ENCODE measurements at places on chromosomes 13 and 19.

DNA sequence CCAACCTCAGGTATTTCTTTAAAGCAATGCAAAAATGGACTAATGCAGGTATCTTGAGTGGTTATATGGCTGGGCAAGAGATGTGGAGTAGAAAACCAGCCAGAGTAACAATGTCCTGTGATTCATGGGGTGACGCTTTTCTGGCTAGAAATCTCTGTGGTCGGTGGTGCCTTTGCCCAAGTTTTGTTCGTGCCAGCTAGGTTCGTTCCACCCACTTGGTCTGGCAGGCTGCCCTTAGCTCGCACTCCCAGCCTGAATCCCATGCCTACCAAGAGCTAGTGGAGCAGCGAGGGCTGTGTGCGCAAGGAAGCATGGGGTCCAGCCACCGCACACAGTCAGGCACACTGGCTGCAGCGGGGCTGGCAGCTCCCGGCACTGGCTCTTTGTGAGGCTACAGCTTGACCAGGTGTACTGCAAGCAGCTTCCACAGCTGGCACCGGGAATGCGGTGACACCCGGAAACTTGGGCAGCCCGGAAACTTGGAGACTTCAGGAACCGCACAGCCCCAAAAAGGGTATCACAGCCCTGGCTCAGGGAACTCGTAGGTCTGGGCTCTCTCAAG is 349.6 kb upstream of the PCDH20 start:
- no peak for DNase-seq

DNA sequence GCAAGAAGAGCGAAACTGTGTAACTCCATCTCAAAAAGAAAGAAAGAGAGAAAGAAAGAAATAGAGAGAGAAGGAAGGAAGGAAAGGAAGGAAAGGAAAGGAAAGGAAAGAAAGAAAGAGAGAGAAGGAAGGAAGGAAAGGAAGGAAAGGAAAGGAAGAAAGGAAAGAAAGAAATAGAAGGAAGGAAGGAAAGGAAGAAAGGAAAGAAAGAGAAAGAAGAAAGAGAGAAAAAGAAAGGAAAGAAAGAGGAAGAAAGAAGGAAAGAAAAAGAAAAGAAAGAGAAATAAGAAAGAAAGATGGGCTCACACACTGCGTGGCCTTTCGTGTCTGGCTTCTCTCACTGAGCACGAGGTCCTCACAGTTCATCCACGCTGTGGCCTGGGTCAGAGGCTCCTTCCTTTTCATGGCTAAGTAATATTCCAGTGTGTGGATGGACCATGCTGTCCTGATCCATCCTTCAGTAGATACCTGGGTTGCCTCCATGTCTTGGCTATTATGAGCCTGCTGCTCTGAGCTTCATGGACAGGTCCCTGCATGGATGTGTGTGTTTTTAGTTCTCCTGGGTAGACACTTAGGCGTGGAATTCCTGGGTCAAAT is 67.4 kb upstream of the NFIC start:
- no peak for DNase-seq

- DNase-seq = peak; percentile 11
Measured at GRCh38 chr13:46010148-46010547, 42.4 kb downstream of the ZC3H13 start.

GRCh38 chr13:32212421-32212820 is 102.7 kb downstream of the ZAR1L start:
- DNase-seq = no peak

DNA sequence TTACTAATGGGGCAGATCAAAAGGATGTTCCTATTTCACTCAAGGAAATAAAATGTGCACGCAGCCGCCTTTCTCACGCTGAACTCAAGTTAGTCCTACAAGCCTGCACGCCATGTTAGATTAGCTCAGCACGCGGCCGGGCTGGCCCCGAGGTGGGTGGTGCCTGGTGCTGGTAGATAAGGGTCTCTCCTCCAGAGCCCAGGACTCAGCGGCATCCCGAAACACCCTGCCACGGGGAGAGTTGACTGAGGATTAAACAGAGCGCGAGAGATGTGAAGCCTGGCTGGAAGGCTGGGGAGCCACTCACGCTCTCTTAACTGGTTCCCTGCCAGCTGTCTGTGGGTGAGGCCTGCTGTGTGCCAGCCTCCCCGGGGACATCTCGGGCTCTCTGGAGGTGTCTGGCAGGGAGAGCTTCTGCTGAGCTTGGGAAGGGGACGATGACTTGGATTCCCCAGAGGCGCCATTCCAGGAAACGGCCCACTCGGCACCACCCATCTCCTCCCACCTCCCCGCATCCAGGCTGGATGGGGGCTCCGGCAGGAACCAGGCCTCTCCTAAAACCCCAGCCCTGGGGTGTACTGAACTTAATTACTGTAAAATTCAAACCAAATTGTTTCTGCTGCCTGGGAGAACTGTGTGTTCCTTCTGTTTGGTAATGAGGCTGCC is 122.2 kb downstream of the KDM4B start:
- no peak for DNase-seq

DNA sequence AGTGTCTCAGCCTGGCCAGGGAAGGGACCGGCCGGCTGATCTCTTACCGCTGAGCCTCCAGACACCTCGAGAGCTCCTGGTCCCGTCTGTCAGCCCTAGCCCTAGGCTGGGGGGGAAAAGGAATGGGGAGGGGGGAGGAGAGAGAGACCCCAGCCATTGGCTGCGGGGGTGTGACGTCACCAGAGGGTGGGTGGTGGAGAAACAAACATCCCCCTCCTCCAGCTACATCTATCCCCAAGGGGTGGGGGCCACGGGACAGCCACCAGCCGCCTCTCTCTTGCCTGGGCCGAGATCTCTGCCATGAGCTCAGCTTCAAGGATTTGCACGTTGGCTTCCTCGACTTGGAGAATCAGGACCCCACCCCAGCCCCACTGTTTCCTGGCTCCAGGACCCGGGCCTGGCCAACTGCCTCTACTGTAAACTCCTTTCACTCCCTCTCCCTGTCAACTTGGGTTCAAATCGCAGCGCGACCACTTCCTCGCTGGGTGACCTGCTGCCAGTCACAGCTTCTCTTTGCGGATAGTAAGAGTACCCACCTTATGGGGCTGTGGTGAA is at the start of gene PRX:
Gene PRX, minus strand, starts transcription at position 88 of the 555 bp plus-strand sequence. CDS start 5,446 bp downstream, outside the sequence.
- DNase-seq = no peak

GRCh38 chr19:57664269-57665127 is 4.2 kb upstream of the ZSCAN4 start:
- no peak for DNase-seq

GRCh38 chr13:76048131-76048530 is 412.0 kb downstream of the LMO7 start:
- DNase-seq = no peak

- no peak for DNase-seq
Measured at GRCh38 chr13:23771956-23772355, 117.2 kb downstream of the MIPEP start.

- DNase-seq = peak; percentile 70
Measured at GRCh38 chr19:8242211-8242821, 33.1 kb downstream of the CERS4 start.

DNA sequence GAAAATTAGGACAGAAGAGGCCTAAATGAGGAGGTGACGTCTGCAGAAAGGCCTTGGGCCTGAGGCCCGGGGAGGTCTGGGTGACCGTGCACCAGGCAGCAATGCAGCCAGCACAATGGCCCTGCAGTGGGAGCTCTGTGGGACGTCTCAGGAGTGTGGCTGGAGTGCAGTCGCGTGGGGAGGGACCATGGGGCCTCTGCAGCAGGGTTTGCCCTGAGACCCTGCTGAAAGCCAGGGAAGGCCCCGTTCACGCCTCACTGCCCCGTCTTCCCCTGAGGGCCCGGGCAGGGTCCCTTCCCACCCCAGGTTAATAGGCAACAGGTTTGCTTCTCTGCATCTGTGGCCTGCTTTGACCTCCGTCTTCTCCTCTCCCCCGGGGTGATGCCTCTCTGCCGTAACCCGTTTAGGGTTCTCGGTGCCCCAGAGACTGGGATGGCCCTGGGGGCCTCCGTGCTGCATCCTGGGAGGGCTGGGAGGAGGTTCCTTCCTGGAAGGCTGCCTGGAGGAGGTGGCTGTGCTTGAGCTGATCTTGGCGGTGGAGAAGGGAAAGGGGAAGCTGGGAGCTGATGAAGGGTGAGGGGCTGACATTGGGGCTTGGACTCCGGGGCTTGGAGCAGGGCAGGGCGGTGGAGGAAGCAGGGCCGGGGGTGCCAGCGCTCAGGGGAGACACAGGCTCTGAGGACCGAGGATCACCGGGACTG is 9.7 kb downstream of the PALM start:
- no peak for DNase-seq

DNA sequence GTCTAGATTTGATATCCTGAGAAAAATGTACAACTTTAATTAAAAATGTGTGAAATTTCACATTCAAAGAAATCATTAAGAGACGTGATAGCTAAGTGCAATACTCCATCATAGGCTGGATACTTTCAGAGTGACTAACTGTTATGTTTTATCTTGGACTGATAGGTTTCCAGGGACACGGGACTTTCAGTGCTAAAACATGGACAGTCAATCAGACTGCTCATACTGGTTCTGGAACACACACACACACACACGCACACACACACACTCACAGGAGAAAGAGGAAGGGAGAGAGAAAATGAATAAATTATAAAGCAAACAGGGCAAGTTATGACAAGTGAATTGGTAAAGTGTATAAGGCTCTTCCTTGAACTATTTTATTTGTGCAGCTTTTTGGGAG is 955.9 kb downstream of the SLITRK5 start:
- no peak for DNase-seq

GRCh38 chr13:31495336-31495735 is 244.0 kb upstream of the RXFP2 start:
- DNase-seq = no peak

DNA sequence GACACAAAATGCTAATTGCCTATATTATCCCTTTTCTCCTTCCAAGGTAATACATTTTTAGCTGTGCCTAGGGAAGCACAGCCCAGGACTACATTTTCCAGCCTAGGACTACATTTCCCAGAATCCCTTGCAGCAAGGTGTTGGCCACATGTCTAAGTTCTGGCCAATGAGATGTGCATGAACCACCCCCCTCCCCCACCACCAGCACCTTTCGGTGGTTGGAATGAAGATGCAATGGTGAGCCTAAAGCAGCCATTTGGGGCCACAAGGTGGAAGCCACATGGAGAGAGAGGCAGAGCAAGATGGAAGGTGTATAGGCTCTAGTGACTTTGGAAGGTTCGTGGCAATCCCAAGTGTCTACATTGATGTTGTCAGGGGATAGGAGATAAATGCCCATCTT is 16.2 kb downstream of the UNC13A start:
- peak; percentile 33 for DNase-seq

GRCh38 chr13:107258599-107259187 is 690.8 kb upstream of the ARGLU1 start:
- DNase-seq = no peak

- DNase-seq = no peak
Measured at GRCh38 chr19:33175886-33176669, 18.1 kb upstream of the LRP3 start.

GRCh38 chr19:49677231-49677900 is at the start of gene PRMT1:
Gene PRMT1, plus strand, starts transcription at chr19:49677271. Its CDS starts 10 bp downstream, at chr19:49677281.
- DNase-seq = no peak

- no peak for DNase-seq
Measured at GRCh38 chr13:83691966-83692365, 190.3 kb downstream of the SLITRK1 start.

- DNase-seq = no peak
Measured at GRCh38 chr13:30479883-30480219, 14.1 kb upstream of the HMGB1 start.

DNA sequence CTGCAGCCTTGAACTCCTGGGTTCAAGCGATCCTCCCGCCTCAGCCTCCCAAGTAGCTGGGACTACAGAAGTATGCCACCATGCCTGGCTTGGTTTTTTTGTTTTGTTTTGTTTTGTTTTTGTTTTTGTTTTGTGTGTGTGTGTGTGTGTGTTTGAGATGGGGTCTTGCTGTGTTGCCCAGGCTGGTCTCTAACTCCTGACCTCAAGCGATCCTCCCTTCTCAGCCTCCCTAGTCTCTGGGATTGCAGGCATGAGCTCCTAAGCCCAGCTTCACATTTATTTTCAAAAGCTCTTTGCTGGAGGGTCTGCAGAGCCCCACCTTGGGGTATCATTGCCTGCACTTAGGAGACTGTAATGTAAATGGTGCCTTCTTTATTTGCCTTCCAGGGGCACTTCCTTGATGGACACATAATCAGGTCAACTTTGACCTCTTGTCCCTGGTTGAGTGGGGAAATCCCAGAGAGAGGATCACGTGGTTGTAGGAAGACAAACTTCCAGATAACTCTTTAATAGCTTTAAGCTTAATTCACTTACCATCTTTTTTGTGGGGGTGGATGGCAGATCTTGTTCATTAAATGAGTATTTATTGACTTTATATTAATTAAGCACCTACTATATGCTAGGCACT is 72.9 kb upstream of the NPAS1 start:
- DNase-seq = peak; percentile 57

DNA sequence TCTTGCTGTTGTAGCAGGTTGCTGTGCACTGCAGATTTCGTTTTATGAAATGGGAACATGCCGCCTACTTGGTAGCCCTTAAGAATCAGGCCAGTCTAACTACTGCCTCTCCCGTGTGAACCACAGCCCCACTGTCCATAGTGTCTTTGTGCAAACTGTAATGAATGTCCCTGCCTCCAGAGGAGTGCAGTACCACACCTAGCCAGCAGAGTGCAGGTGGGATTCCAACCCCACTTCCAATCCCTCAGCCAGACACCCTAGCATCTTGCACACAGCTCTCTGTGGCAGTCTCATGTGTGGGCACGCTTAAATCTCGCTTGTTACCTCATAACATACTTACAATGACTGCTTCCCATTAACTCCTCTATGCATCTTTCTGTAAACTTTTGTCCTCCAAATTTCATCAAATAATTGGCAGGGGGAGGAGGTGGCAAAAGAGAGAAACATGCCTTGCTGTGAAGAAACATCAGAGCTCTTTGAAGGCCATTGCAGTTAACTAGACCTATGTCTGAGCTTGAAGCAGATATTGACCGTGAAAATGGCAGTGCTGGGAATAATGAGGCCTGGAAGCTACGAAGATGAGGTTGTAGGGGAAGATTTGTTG is 47.2 kb downstream of the ZAR1L start:
- peak; percentile 28 for DNase-seq

GRCh38 chr13:27137759-27138158 is 33.9 kb downstream of the USP12 start:
- no peak for DNase-seq

DNA sequence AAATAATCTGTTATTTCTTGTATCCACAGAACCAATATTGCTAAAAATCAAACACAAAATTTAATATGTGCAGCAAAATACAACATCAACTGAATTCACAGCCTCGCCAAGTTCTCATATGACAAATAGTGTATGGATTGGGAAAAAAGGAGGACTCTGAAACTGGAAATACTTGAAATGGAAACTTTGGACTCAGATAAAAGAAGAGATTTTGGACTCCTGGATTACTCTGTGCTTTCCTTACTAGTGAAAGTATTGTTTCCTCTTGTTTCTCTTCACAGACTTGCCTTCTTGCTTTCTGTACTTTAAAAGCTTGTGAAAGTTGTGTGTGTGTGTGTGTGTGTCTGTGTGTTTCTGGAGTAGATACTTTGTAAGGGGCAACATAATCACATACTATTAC is 1596.3 kb downstream of the PCDH9 start:
- DNase-seq = no peak

GRCh38 chr19:10551698-10552301 is 8.1 kb downstream of the ATG4D start:
- peak; percentile 41 for DNase-seq

GRCh38 chr13:79904581-79904980 is 423.6 kb downstream of the NDFIP2 start:
- DNase-seq = no peak

All from inflammatory macrophage treated with lipopolysaccharide for 4 hours (primary cell).